Activated T-helper 1 cell treated with anti-CD3 and anti-CD28 coated beads, Interleukin-12 subunit alpha, Interleukin-12 subunit beta, Interleukin-2, Interleukin-4 antibody, amounts not matched to agents 30 ng/mL and 10 ng/mL and 1 ng/mL, durations not matched to agents 14 hours and 24 hours and 36 hours (primary cell): ENCODE measurements at places on chromosomes 11 and 22. TPM values are rescaled to one million over a fixed set of nuclear protein-coding genes. Genes with fewer than 3 reads are reported as not detected.
A peak's percentile ranks its signal among the peaks of the same experiment; 100 is the strongest.

- no peak overlapping the region for H3K27ac ChIP-seq
- H3K27me3 ChIP-seq = no peaks in the 10 kb centered on the region
- H3K36me3 ChIP-seq = no peaks in the 10 kb centered on the region
- no peak for DNase-seq
- no peaks in the 10 kb centered on the region for H3K4me1 ChIP-seq
These were observed 1260.4 kb upstream of the RAG2 start for GRCh38 chr11:37858398-37858797.

GRCh38 chr22:49915610-49916009, 2.6 kb downstream of the ALG12 start:
- H3K36me3 ChIP-seq = no peaks in the 10 kb centered on the region
- H3K27ac ChIP-seq = no peak overlapping the region
- H3K4me3 ChIP-seq = no peak overlapping the region

- H3K27me3 ChIP-seq = peaks cover 43% of the 10 kb centered on the region
- H3K4me1 ChIP-seq = no peaks in the 10 kb centered on the region
- H3K27ac ChIP-seq = no peak overlapping the region
- no peak for DNase-seq
- no peaks in the 10 kb centered on the region for H3K36me3 ChIP-seq
These were observed 27.5 kb upstream of the HTATIP2 start for GRCh38 chr11:20336056-20336455.

GRCh38 chr11:2389377-2390026, 11.0 kb upstream of the TSSC4 start:
- H3K27ac ChIP-seq = peak overlapping the region; percentile 61
- peaks cover 3% of the 10 kb centered on the region for H3K36me3 ChIP-seq
- H3K4me1 ChIP-seq = peaks cover 32% of the 10 kb centered on the region
- no peaks in the 10 kb centered on the region for H3K27me3 ChIP-seq
- no peak overlapping the region for H3K4me3 ChIP-seq

GRCh38 chr11:33645686-33646085, 54.9 kb downstream of the C11orf91 start:
- H3K4me1 ChIP-seq = no peaks in the 10 kb centered on the region
- H3K36me3 ChIP-seq = no peaks in the 10 kb centered on the region
- peaks cover 12% of the 10 kb centered on the region for H3K27me3 ChIP-seq

GRCh38 chr11:98572941-98573340, 447.8 kb upstream of the CNTN5 start:
- H3K27ac ChIP-seq = no peak overlapping the region
- DNase-seq = no peak
- H3K27me3 ChIP-seq = no peaks in the 10 kb centered on the region
- H3K36me3 ChIP-seq = no peaks in the 10 kb centered on the region
- no peaks in the 10 kb centered on the region for H3K4me1 ChIP-seq
- no peak overlapping the region for H3K4me3 ChIP-seq

DNA sequence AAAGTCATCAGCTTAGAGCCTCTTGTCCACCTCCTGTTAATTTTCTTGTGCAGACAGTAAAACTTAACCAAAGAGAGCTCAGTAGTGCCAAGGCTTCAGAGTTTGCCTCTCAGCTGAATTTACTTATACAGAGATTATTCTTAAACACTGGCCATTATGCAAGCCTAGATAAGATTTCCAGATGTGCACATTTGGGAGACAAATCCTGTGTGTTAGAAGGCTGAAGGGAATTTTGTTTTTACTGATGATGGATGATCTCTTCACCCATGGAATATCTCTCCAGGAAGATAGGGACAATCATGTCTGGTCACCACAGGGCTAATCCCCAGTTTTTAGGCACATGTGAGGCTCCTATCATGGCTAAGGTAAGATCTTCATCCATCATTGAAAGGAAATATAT, 157.6 kb upstream of the FAT3 start:
- no peaks in the 10 kb centered on the region for H3K36me3 ChIP-seq
- H3K4me3 ChIP-seq = no peak overlapping the region
- no peaks in the 10 kb centered on the region for H3K4me1 ChIP-seq
- no peak for DNase-seq

GRCh38 chr11:19444231-19444630, 203.5 kb upstream of the E2F8 start:
- H3K36me3 ChIP-seq = no peaks in the 10 kb centered on the region
- no peak overlapping the region for H3K4me3 ChIP-seq
- H3K27me3 ChIP-seq = peaks cover 34% of the 10 kb centered on the region
- no peak overlapping the region for H3K27ac ChIP-seq

DNA sequence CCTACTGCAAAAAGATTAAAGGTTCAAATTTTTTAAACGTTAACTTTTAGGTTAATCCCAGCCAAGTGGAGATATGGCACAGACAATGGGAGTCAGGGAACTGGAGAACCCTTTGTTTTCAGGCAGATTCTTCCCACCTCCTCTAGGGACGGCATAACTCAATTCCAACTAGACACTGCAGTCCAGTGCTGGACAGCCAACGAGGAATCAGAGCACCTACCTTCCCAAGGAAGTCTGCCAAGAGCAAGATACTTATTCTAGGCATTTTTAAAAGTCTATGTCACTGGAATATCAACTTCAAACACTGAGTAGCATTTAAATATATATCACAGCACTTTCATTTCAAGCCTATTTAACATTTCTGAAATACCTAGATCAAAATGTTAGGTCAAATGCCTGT, 7.3 kb downstream of the CADM1 start:
- no peak for DNase-seq
- no peak overlapping the region for H3K4me3 ChIP-seq
- H3K27ac ChIP-seq = no peak overlapping the region
- H3K36me3 ChIP-seq = no peaks in the 10 kb centered on the region
- H3K4me1 ChIP-seq = no peaks in the 10 kb centered on the region

- no peaks in the 10 kb centered on the region for H3K27me3 ChIP-seq
- H3K4me3 ChIP-seq = no peak overlapping the region
- H3K4me1 ChIP-seq = no peaks in the 10 kb centered on the region
- no peak overlapping the region for H3K27ac ChIP-seq
- no peak for DNase-seq
These were observed 10.5 kb upstream of the MS4A2 start for GRCh38 chr11:60077981-60078380.

DNA sequence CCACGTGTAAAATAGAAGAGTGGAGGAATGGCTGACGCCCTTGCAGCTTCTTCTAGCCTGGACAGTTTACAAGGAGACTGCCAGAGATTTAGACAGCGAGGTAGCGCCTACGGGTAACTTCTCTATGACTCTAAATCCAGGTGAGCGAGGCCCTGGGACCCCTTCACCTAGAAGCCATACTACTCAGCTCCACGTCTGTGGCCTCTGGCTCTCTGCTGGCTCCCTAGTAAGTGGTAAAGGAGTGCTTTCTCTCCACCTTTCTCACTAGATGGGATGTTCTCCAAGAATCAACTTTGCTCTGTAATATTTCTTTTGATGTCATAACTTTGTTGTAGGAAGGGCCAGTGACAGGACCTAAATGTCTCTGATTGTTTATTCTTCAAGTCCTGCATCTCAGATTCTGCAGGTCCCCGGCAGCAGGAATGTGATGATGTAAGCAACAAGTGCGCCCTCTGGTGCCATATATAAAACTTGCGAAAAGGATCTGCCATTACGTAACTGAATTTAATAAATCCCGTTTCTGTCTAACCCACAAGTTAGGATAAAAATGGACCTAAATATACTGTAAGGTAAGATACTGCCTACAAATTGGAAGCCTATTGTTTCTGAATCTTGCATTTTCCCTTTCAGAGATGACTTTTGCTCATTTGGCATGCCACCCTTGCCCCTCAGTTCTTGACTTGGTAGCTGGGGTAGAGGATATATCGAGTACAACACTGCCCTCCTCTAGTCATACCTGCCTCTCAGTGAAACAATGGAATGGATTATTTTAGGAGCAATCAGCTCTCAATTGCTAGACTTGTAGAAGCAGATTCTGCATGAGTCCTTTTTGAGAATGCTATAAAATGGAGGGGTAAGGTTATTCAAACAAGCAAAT, 11.0 kb upstream of the PTPN5 start:
- no peak overlapping the region for H3K27ac ChIP-seq
- H3K4me3 ChIP-seq = no peak overlapping the region
- peak; percentile 19 for DNase-seq
- no peaks in the 10 kb centered on the region for H3K4me1 ChIP-seq

DNA sequence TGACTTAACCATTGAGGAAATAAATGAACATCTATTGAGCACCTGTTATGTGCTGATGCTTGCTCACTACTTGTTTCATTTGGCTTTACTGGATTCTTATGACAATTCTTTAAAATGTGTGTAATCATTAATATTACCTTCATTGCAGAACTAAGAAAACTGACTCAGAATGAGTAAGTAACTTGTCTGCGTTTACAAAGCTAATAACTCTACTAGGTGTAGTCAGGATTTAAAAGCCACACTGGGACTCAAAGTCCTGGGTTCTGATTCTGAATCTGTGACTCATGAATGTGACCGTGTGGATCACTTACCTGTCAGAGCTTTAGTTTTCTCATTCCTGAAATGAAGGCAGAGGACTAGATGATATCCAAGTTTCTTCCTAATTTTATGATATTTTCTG, 23.4 kb upstream of the KIRREL3 start:
- H3K4me1 ChIP-seq = no peaks in the 10 kb centered on the region
- DNase-seq = no peak
- no peak overlapping the region for H3K27ac ChIP-seq
- H3K27me3 ChIP-seq = no peaks in the 10 kb centered on the region
- H3K36me3 ChIP-seq = no peaks in the 10 kb centered on the region
- H3K4me3 ChIP-seq = no peak overlapping the region

DNA sequence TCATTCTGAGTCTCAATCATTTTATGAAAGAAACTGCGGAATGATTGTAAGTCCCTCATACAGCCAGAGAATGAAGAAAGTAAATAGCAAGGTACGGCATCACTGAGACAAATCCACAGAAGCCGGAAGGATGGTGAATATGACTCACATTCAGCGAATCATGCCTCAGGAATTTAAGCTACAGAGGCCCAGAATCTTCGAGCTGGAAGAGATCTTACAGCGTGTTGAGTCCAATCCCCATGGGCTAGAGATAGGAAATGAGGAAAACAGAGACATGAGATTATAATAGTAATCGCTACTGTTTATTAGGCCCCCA, 173.2 kb downstream of the KIF18A start:
- H3K4me3 ChIP-seq = no peak overlapping the region
- H3K27me3 ChIP-seq = no peaks in the 10 kb centered on the region
- no peak for DNase-seq
- no peak overlapping the region for H3K27ac ChIP-seq
- H3K4me1 ChIP-seq = no peaks in the 10 kb centered on the region

GRCh38 chr22:35938226-35938625, 90.4 kb downstream of the RBFOX2 start:
- no peaks in the 10 kb centered on the region for H3K36me3 ChIP-seq
- H3K27me3 ChIP-seq = peaks cover 11% of the 10 kb centered on the region
- no peak overlapping the region for H3K4me3 ChIP-seq

DNA sequence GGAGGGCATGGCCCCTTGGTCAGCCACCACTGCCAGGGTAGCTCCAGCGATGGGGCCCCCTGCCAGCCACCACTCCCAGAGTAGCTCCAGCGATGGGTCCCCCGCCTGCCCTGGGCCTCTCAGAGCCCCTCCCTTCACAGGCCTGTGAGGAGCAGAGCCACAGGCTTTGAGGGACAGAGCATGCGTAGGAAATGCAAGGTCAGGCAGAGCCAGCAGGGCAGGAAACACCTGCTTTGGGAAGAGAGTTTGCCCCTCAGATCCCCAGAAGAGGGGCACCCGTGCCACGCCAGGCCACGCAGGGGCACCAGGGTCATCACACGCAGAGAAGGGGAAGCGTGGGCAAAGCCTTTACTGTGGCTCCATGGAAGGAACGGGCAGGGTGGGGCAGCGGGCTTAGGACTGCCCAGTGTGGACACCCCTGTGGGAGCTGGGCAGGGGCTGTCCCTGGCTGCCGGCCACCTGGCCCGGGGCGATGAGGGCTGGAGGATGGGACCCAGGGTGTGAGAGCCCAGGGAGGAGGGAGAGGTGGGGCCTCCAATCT, 477.8 kb downstream of the BRD1 start:
- DNase-seq = no peak
- H3K36me3 ChIP-seq = no peaks in the 10 kb centered on the region
- no peak overlapping the region for H3K4me3 ChIP-seq
- H3K27ac ChIP-seq = no peak overlapping the region
- no peaks in the 10 kb centered on the region for H3K4me1 ChIP-seq

GRCh38 chr22:23072077-23072910, 2.0 kb downstream of the GNAZ start:
- no peak for DNase-seq
- H3K27ac ChIP-seq = no peak overlapping the region
- peak overlapping the region; percentile 2 for H3K4me3 ChIP-seq

KBTBD4 gene
- 16.3 and 19.0 TPM in 2 replicates for total RNA-seq

BARX2 gene
- total RNA-seq = 8.8 and 9.1 TPM in 2 replicates

GCAT gene
- 28.5 and 28.9 TPM in 2 replicates for total RNA-seq

LRRC32 gene
- total RNA-seq = 5.5 and 5.7 TPM in 2 replicates

HBE1 gene
- not detected in 2 replicates for total RNA-seq

MIAT gene
- 37.9 and 39.8 TPM in 2 replicates for total RNA-seq

CNIH2 gene
- 1.7 and 1.8 TPM in 2 replicates for total RNA-seq

ISX gene
- total RNA-seq = not detected in 2 replicates
